ENCODE measurements at places on chromosomes 16 and 17. TPM values are rescaled to one million over a fixed set of nuclear protein-coding genes. Genes with fewer than 3 reads are reported as not detected.

Gene SETD1A
- total RNA-seq = 6.5 TPM

Gene KRTAP4-9
- not detected for total RNA-seq

Gene SPAG7
- total RNA-seq = 55.0 TPM

Gene LGALS9B
- not detected for total RNA-seq

Gene PTX4
- total RNA-seq = not detected

Gene CTCF
- 20.2 TPM for total RNA-seq

Gene PIK3R5
- not detected for total RNA-seq

Gene CORO1A
- 3.0 TPM for total RNA-seq

Gene CCDC200
- not detected for total RNA-seq

Gene SLC5A11
- total RNA-seq = not detected

Gene PPP1R1B
- total RNA-seq = 0.13 TPM

Gene C17orf113
- 0.76 TPM for total RNA-seq

Gene TMEM106A
- 6.3 TPM for total RNA-seq

Gene ACACA
- total RNA-seq = 72.8 TPM

Gene ADAMTS18
- total RNA-seq = 1.4 TPM

Gene UTP4
- total RNA-seq = 36.8 TPM

Gene OTOP3
- not detected for total RNA-seq

Gene LPO
- total RNA-seq = not detected

Gene NACA2
- not detected for total RNA-seq

Gene KRTAP9-8
- total RNA-seq = not detected

Gene TNRC6C
- 3.4 TPM for total RNA-seq

Gene CD300E
- not detected for total RNA-seq

Gene KIF2B
- total RNA-seq = not detected

Gene C16orf96
- under 0.01 TPM for total RNA-seq

Gene CEP295NL
- total RNA-seq = 0.16 TPM

Gene CRAMP1
- 10.3 TPM for total RNA-seq

Gene CETP
- not detected for total RNA-seq

Gene TEKT1
- not detected for total RNA-seq

Gene CCR7
- total RNA-seq = not detected

Gene BCO1
- 1.1 TPM for total RNA-seq

Gene TBC1D24
- total RNA-seq = 9.8 TPM

Gene ZFPM1
- total RNA-seq = 4.2 TPM

Gene SEPTIN12
- not detected for total RNA-seq

Gene RBFOX1
- under 0.01 TPM for total RNA-seq

Gene KCNJ12
- 0.65 TPM for total RNA-seq

Gene KRTAP1-1
- total RNA-seq = not detected

Gene CA7
- not detected for total RNA-seq

Gene ABCC3
- total RNA-seq = 61.5 TPM

Gene HP
- not detected for total RNA-seq

Gene KRT31
- not detected for total RNA-seq

Gene ST6GALNAC2
- total RNA-seq = 0.33 TPM

Gene ANTKMT
- 44.2 TPM for total RNA-seq

Gene ROGDI
- 45.0 TPM for total RNA-seq

Gene GNGT2
- not detected for total RNA-seq

Gene CRYBA1
- not detected for total RNA-seq

Measured in mesangial cell (primary cell).